G401 (cell line): ENCODE measurements at places on chromosomes 2 and 18. TPM values are rescaled to one million over a fixed set of nuclear protein-coding genes. Genes with fewer than 3 reads are reported as not detected.

GRCh38 chr2:197280015-197280702, 30.4 kb downstream of the ANKRD44 start:
- DNase-seq = no peak

GRCh38 chr2:22382479-22383169, 1002.4 kb upstream of the KLHL29 start:
- peak; percentile 88 for DNase-seq

DNA sequence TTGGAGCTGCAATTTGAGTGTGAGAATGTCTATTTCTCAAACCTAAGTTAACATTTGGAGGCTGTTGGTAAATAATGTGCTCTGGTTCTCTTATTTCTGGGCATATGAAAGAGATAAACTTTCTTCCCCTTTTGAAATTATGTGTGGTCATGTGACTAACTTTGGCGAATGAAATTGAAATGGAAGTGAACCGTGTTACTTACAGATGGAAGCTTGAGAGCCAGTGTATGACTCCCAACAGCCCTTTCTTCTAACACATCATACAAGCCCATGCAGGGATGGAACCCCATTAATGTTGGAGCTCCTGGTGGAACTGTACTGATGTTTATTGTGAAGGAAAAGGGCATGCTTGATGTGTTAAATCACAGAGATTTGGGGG, 725.8 kb downstream of the TSN start:
- DNase-seq = no peak

The YES1 gene
- 71.8 and 81.9 TPM in 2 replicates for total RNA-seq

The ASXL3 gene
- not detected in 2 replicates for total RNA-seq

The GDF7 gene
- total RNA-seq = 0.37 and 1.2 TPM in 2 replicates

The NRP2 gene
- total RNA-seq = 5.3 and 7.9 TPM in 2 replicates

The MOCOS gene
- not detected in 2 replicates for total RNA-seq

The INHA gene
- 1.3 TPM in 1 of 2 replicates, not detected in the other for total RNA-seq

The ALKAL2 gene
- not detected in 2 replicates for total RNA-seq
